Kidney (tissue), 22 donors: ENCODE measurements at places on chromosomes 11 and 22. TPM values are rescaled to one million over a fixed set of nuclear protein-coding genes. Genes with fewer than 3 reads are reported as not detected.

FXYD2 gene
- 2,527 TPM for total RNA-seq

BEST1 gene
- total RNA-seq, result 7.1 TPM

CSF2RB gene
- total RNA-seq, result 11.4 TPM

SLCO2B1 gene
- total RNA-seq, result 117 TPM
